Muscle of arm (tissue), 14 donors: ENCODE measurements at places on chromosomes 5 and 9. TPM values are rescaled to one million over a fixed set of nuclear protein-coding genes. Genes with fewer than 3 reads are reported as not detected.

DNA sequence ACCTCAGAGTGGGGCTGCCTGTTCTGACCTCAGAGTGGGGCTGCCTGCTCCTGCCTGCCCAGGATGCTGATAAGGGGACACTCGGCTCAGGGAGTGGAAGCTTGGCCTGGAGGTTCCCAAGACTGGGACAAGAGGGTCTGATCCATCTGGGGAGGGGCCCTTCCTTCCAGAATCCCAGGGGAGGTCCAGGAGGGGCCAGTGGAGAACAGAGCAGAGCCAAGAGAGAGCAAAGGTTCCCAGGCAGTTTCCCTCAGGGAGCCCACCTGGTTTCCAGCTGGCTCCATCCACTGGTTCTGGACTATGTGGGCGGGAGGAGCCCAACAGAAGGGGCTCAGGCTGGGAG is 49.1 kb upstream of the RNU6ATAC start:
- DNase-seq, result no peak

GRCh38 chr9:70113403-70114022 is 69.9 kb downstream of the MAMDC2 start:
- DNase-seq, result peak; percentile 53

GRCh38 chr5:76954383-76954763 is 1.5 kb downstream of the CRHBP start:
- no peak for DNase-seq

GRCh38 chr5:43152946-43153345 is 32.2 kb downstream of the ZNF131 start:
- no peak for DNase-seq

GRCh38 chr9:115234094-115234493 is 116.1 kb upstream of the TNC start:
- DNase-seq, result no peak

- DNase-seq, result no peak
Measured at GRCh38 chr5:170450061-170450669, 53.7 kb upstream of the KCNIP1 start.

- peak; percentile 25 for DNase-seq
Measured at GRCh38 chr9:97803167-97804058, 49.6 kb upstream of the FOXE1 start.

DNA sequence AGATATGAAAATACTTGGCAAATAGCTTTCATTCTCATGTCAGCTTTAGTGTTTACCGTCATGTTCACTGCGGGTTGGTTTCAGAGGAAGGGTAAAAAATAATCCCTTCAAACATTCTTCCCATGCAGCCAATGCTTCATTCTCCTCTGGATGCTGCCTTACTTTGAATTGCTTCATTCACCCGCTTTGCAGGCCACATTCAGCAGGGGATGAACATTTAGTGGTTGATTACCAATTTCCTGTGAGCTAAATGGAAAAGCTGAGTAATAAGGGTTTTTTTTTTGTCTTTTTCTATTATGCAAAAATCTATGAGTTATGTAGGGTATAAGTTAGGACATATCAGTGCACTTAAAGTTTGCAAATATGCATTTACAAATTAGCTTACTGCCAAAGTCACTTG is 96.3 kb upstream of the MEF2C start:
- DNase-seq, result no peak

GRCh38 chr5:80147119-80147815 is 108.6 kb downstream of the SERINC5 start:
- no peak for DNase-seq

GRCh38 chr5:36723912-36724311 is 117.5 kb downstream of the SLC1A3 start:
- DNase-seq, result no peak

- no peak for DNase-seq
Measured at GRCh38 chr5:921456-922435, 29.1 kb downstream of the TRIP13 start.

GRCh38 chr5:142499591-142500226 is 174.9 kb upstream of the SPRY4 start:
- peak; percentile 89 for DNase-seq

- DNase-seq, result no peak
Measured at GRCh38 chr5:143583409-143583808, 179.9 kb upstream of the NR3C1 start.

- no peak for DNase-seq
Measured at GRCh38 chr9:113219969-113220368, 1.1 kb downstream of the FKBP15 start.

DNA sequence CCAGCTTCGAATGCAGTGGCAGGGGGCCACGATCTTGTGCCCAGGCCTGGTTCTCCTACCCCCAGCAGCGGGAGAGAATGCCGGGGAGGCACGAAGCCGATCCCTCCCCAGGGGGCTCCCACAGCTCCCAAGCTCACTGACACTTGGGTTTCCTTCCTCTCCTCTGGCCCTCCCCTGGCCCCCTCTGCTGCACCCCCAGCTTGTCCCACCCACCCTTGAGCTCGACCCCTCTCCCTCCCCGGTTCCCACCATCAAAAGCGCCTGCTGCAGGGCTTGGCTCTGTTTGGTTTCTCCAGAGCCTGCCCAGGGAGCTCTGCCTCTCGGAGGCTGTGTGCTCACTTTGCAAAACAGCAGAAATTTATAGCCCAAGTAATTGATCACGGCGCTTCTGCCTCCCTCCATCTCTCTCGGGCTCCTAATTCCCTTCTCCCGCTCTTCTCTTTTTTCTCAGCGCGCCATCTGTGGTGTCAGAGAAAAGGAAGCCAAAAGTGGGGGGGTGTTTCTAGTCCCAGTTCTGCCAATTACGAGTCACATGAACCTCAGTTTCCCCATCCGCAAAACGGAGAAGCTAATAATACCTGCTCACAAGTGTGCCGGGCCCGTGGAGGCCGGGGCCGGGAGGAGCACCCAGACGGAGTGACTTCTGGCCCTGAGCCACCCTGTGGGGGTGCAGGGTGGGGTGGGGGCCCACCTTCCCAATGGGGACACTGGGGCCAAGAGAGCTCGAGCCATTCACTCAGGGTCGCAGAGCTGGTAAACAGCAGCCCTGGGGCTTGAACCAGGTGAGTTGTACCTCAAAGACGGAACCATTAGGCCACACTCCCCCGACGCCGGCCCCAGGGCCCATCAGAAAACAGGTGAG is 141.2 kb upstream of the IER5L start:
- no peak for DNase-seq

- DNase-seq, result no peak
Measured at GRCh38 chr9:8600914-8601680, 801.5 kb upstream of the DMAC1 start.

DNA sequence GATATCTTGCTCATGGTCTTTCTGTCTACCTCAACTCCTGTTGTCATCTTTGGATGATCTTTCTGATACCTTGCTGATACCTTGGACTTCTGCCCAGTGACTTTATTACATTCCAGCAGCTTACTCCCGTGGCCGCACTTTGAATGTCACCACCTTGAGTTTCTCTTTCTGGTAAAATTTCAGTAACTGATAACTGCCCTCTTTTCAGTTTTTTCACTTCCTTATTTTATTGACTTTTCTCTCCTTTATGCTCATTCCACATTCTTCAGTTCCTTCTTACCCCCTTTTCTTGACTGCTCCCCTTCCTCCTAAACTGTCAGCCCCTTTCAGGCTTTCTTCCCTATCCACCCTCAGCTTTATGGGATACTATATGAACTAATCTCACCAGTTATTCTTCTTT is 7.0 kb upstream of the FBXO4 start:
- DNase-seq, result no peak

GRCh38 chr5:56311306-56311905 is 78.3 kb upstream of the ANKRD55 start:
- DNase-seq, result no peak

DNA sequence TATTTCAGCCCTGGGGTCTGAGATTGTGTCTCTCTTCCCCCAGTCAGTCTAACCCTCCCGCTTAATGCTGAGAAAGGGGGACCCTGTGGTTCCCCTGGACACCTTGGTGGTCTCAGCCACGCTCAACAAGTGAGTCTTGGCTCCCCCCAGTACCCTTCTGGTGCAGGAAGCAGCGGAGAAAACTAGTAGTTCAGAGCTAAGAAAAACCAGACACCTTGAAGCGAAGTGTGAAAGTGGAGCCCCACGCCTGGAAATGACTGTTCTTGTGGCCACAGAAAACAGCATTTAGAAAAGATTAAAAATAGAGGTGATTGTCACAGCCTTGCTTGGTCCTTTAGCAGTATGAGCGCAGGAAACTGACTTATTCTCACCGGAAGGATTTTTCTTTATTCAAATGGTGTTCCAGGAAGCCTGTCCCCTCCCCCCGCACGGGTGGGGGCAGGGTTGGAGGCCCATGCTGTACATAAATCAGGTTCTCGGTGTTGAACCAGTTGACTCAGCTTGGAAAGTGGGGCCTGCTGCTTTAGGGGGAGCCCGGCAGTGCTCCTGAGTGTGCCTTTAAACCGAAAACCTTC is 8.1 kb downstream of the ARPC5L start:
- no peak for DNase-seq

GRCh38 chr5:120160124-120160895 is 303.8 kb upstream of the PRR16 start:
- DNase-seq, result no peak

- DNase-seq, result no peak
Measured at GRCh38 chr9:624935-625500, 216.5 kb upstream of the DMRT1 start.

- DNase-seq, result no peak
Measured at GRCh38 chr9:123169926-123170325, 98.5 kb downstream of the STRBP start.

DNA sequence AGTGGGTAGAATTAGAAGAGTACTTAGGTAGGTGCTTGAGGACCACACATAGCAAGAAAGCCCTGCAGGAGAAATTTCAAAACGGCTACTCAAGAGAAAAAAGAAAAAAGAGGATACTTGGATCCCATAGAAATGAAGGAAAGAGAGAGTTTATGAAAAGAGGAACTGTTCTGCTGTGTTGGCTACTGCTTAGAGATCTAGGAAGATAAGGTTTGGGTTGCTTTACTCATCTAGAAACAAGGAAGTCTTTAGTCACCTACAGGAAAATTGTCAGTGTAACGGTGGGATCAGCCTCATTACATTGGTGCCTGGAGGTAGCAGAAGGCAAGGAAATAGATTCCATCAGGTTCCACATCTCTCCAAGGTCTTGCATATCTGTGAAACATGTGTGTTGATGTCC is 14.8 kb upstream of the C5orf46 start:
- DNase-seq, result no peak

GRCh38 chr9:91835216-91835615 is 114.8 kb downstream of the ROR2 start:
- DNase-seq, result no peak

The DOCK2 gene
- polyA plus RNA-seq, result 3.1 TPM

The SPINK4 gene
- not detected for polyA plus RNA-seq

The F2RL1 gene
- polyA plus RNA-seq, result 0.40 TPM

The OMD gene
- 6.5 TPM for polyA plus RNA-seq

The NDFIP1 gene
- polyA plus RNA-seq, result 63.9 TPM

The ANKRD33B gene
- 2.6 TPM for polyA plus RNA-seq

The C9orf50 gene
- polyA plus RNA-seq, result not detected

The LIFR gene
- polyA plus RNA-seq, result 40.7 TPM

The TMEM38B gene
- 73.6 TPM for polyA plus RNA-seq

The EDIL3 gene
- 18.7 TPM for polyA plus RNA-seq

The ANKRD34B gene
- polyA plus RNA-seq, result 0.80 TPM

The TMEM215 gene
- polyA plus RNA-seq, result not detected

The RNF180 gene
- 3.7 TPM for polyA plus RNA-seq

The FBXW5 gene
- 29.2 TPM for polyA plus RNA-seq

The LYSMD3 gene
- polyA plus RNA-seq, result 21.8 TPM
